H9 (cell line): ENCODE measurements at places on chromosomes 12 and 14. TPM values are rescaled to one million over a fixed set of nuclear protein-coding genes. Genes with fewer than 3 reads are reported as not detected.

DNA sequence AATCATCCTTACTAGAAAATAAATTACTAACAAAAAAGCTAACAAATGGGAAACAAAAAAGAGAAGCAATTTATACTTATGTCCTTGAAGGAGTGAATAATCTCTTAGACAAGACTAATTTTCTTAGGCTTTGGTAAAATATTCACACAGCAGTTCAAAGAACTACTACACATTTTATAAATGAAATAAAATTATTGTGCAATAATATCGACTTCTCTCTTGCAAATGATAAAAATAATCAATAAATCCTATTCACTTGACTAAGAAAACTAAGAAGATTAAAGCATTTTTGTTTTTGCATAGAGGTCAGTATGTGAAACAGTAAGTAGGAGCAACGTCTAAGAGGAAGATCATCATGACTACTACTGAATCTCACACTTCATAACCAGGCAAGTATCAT, 82.0 kb downstream of the EML5 start:
- H3K4me1 ChIP-seq: no peaks in the 10 kb centered on the region
- no peak overlapping the region for H3K4me3 ChIP-seq
- no peak overlapping the region for H3K27ac ChIP-seq
- H3K36me3 ChIP-seq: no peaks in the 10 kb centered on the region

GRCh38 chr12:97573901-97574300, 111.3 kb downstream of the RMST start:
- no peak overlapping the region for H3K4me3 ChIP-seq
- no peak overlapping the region for H3K27ac ChIP-seq
- DNase-seq: no peak
- no peaks in the 10 kb centered on the region for H3K36me3 ChIP-seq
- no peaks in the 10 kb centered on the region for H3K4me1 ChIP-seq
- H3K27me3 ChIP-seq: no peaks in the 10 kb centered on the region

GRCh38 chr14:52422650-52423356, 108.7 kb downstream of the PTGER2 start:
- no peak overlapping the region for H3K27ac ChIP-seq
- no peaks in the 10 kb centered on the region for H3K4me1 ChIP-seq
- no peaks in the 10 kb centered on the region for H3K36me3 ChIP-seq
- no peak overlapping the region for H3K4me3 ChIP-seq
- DNase-seq: no peak

DNA sequence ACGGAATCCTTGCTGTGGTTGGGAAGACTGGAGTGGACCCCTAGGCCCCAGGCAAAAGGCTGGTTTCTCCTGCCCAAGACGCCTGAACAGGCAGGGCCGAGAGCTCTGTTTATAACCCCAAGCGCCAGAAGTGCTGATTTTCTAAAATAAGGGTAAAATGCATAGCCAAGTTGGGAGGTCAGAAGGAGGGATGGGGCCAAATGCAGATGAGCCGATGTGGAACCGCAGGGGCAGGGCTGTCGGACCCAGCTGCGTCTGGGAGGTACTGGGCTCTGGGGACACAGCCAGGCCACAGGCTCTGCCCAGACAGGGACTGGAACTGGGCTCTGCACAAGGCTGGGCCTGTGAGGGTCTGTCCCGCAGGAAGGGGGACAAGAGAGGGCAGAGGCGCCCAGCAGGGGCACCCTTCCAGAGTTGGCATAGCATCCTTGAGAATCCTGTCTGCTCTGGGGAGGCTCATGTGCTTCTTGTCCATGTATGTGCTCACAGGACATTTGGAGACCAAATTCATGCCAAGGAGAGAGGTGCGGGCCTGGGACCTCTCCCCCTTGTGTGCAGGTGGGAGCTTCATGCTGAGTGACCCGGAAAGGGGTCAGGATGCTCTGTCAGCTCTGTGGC, 49.1 kb downstream of the JAG2 start:
- H3K27me3 ChIP-seq: no peaks in the 10 kb centered on the region
- no peaks in the 10 kb centered on the region for H3K4me1 ChIP-seq
- no peak overlapping the region for H3K4me3 ChIP-seq
- H3K36me3 ChIP-seq: no peaks in the 10 kb centered on the region; the same call in 1 of the 2 replicates

DNA sequence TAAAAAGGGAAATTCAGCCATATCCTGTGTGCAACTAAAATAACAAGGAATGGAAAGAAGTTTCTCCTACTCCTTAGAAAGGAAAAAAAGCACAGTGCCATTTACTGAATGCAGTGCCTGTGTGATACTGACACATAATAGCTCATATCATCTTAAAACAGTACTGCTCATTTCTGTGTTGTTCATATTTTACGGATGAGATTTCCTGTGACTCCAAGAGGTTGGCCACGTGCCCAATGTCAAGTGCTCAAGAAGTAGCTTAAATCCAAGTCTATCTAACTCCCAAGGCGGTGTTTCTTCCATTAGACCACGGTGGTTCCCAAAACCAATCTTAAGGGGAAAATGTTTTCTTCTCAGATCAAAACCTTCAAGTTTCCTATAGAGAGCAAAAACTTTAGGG, 20.0 kb downstream of the MAP3K9 start:
- DNase-seq: no peak
- no peak overlapping the region for H3K4me3 ChIP-seq
- H3K27ac ChIP-seq: no peak overlapping the region
- H3K4me1 ChIP-seq: no peaks in the 10 kb centered on the region
- H3K27me3 ChIP-seq: no peaks in the 10 kb centered on the region

DNA sequence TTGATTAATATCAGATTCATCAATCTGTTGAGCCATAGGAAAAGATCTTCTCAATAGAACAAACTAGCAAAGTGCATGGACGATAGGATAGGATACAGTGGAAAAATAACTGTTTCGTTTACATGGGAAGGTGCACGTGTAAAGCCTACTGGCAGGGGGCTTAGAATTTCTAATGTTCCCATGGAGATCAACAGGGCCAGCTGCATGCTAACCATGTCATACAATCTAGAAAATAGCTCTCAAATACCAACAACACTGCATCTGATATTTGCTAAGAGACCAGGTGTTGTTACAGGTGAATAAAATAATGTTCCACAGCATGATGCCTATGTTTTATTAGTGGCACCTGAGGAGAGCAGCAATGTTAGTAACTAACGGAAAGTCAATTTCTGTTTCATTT, 72.5 kb downstream of the ACSS3 start:
- 0 out of 2 replicates have a peak, but pooled peaks cover 2% of the 10 kb centered on the region for H3K36me3 ChIP-seq
- no peaks in the 10 kb centered on the region for H3K4me1 ChIP-seq
- H3K4me3 ChIP-seq: no peak overlapping the region
- no peaks in the 10 kb centered on the region for H3K27me3 ChIP-seq
- H3K27ac ChIP-seq: no peak overlapping the region
- DNase-seq: no peak

- H3K36me3 ChIP-seq: no peaks in the 10 kb centered on the region
- DNase-seq: no peak
- H3K4me1 ChIP-seq: no peaks in the 10 kb centered on the region
- H3K27ac ChIP-seq: no peak overlapping the region
- no peak overlapping the region for H3K4me3 ChIP-seq
These were observed 556.5 kb downstream of the LRFN5 start for GRCh38 chr14:42163136-42163535.

- H3K4me1 ChIP-seq: no peaks in the 10 kb centered on the region
- H3K27me3 ChIP-seq: no peaks in the 10 kb centered on the region
- no peak overlapping the region for H3K4me3 ChIP-seq
These were observed 5.2 kb downstream of the MTERF2 start for GRCh38 chr12:106981788-106982187.

DNA sequence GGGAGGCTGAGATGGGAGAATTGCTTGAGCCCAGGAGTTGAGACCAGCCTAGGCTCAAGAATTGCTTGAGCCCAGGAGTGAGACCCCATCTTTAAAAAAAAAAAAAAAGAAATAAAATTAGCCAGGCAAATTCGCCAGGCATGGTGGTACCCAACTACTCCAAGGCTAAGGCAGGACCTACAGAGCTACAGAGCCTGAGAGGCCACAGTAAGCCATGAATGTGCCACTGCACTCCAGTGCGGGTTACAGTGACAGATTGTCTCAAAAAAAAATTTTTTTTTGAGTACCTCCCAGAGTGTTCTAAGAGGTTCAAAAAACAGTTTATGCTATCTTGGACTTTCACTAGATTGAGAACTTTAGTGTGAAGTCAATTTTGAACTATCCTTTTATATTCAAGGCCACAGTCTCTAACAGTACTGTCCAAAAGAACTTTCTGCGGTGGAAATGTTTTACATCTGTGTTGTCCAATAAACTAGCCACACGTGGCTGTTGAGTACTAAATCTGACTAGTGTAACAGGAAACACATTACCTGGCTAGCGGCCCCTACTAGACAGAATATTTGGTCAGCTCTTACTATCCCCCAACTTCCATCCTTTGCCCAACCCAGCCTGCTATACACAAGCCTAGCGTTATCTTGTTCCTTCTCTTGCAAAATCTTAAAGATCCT, 2.4 kb downstream of the RPL36AL start:
- H3K36me3 ChIP-seq: peaks cover 28% of the 10 kb centered on the region
- no peak overlapping the region for H3K4me3 ChIP-seq
- H3K27me3 ChIP-seq: no peaks in the 10 kb centered on the region
- no peak overlapping the region for H3K27ac ChIP-seq
- H3K4me1 ChIP-seq: peaks cover 4% of the 10 kb centered on the region; the same call in 1 of the 2 replicates
- no peak for DNase-seq

DNA sequence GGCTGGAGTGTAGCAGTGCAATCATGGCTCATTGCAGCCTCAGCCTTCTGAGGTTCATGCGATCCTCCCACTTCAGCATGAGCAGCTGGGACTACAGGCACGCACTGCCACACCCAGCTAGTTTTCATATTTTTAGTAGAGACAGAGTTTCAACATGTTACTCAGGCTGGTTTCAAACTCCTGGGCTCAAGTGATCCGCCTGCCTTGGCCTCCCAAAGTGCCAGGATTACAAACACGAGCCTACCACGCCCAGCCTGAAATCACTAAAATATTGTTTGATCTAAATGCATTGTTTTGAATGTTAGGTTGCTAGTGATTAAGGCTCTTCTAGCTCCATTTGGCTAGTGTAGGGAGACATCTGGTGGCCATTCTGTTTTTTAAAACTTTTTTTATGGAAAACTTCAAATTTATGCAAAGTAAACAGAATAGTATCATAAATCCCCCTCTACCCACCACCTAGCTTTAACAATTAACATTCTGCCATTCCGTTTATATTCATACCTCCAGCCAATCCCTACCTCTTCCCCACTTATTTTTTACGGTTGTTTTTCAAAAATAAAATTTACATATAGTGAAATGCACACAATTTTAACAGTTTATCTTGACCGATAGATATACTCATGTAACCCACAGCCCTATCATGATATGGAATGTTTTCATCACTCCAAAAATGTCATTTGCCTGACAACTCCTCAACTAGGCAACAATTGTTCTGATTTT, 37.8 kb downstream of the MYO1H start:
- no peaks in the 10 kb centered on the region for H3K27me3 ChIP-seq
- H3K4me1 ChIP-seq: no peaks in the 10 kb centered on the region
- H3K4me3 ChIP-seq: no peak overlapping the region

DNA sequence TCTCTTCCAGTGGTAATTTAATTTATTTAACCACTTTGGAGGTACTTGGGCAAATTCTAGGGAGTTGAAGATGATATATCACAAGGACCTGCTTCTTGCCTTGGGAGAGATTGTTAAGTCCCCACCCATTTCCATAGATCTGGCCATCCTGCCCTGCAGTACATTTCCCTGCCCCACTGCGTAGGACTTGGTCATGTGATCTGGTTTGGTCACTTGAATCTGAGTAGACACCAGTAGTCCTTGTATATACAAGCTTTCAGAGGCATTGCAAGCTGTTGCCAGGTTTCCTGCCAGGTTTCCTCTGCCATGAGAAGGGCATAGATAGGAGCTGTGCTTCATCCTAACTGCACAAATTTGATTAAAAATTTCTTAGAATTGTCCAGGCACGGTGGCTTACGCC, 200.0 kb downstream of the ADAMTS20 start:
- H3K27ac ChIP-seq: no peak overlapping the region
- no peaks in the 10 kb centered on the region for H3K4me1 ChIP-seq
- H3K4me3 ChIP-seq: no peak overlapping the region
- no peak for DNase-seq
- H3K36me3 ChIP-seq: peaks cover 3% of the 10 kb centered on the region; the same call in 1 of the 3 replicates

DNA sequence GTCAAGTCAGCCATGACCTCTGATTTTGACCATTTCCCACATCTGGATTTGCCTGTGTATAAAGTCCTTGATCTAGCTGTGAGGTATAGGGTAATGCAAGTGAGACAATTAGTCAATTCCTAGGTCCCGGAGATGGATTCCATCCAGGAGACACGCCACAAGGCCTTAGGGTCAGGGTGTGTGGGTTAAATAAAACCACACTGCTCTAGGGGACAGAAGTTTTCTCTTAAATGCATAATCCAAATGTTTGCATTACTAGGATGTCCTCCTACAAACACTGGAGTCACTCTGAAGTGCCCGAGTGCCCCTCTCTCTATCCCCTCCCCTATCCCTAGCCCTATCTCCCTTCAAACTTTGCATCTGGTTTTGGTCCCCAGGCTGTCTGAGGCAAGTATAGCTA, 26.8 kb downstream of the LRIG3 start:
- no peak overlapping the region for H3K4me3 ChIP-seq
- H3K27ac ChIP-seq: no peak overlapping the region
- no peak for DNase-seq
- no peaks in the 10 kb centered on the region; the same call in 1 of the 2 replicates for H3K4me1 ChIP-seq
- H3K27me3 ChIP-seq: no peaks in the 10 kb centered on the region

DNA sequence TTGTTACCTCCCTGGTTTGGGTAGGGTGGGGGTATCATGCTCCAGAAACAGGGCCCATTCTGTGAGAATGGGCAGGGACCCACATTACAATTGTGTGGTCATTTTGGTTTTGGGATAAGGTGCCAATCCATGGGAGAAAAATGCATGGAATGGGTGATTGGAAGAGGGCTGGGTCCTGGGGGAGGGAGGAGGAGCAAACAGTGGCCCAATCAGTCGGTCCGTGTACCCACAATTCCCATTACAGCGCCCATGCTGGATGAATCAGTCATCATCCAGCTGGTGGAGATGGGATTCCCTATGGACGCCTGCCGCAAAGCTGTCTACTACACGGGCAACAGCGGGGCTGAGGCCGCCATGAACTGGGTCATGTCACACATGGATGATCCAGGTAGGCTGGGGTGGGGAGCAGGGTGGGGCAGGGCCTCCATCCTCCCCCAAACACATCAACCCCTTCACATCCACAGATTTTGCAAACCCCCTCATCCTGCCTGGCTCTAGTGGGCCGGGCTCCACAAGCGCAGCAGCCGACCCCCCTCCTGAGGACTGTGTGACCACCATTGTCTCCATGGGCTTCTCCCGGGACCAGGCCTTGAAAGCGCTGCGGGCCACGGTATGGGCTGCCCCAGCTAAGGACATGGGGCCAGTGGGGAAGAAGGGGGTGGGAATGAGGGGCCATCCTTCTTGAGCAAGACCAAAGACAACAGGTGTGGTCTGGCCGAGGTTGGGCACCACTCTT, 3.6 kb upstream of the TPI1 start:
- no peak overlapping the region for H3K27ac ChIP-seq
- peaks cover 71% of the 10 kb centered on the region for H3K36me3 ChIP-seq
- no peak for DNase-seq
- no peaks in the 10 kb centered on the region for H3K27me3 ChIP-seq

Gene KRT74
- total RNA-seq: not detected in 2 replicates

Gene ADAMTS20
- total RNA-seq: 2.1 and 2.7 TPM in 2 replicates

Gene FAR2
- 17.9 and 22.1 TPM in 2 replicates for total RNA-seq

Gene ASIC1
- total RNA-seq: 3.9 and 4.0 TPM in 2 replicates

Gene METTL25
- 10.9 and 11.6 TPM in 2 replicates for total RNA-seq

Gene HCAR1
- 0.07 TPM in 2 replicates for total RNA-seq

Gene CYP27B1
- 6.1 and 6.5 TPM in 2 replicates for total RNA-seq

Gene ST8SIA1
- total RNA-seq: 0.18 TPM in 1 of 2 replicates, not detected in the other

Gene KRT4
- not detected in 2 replicates for total RNA-seq

Gene SP1
- 76.4 and 76.8 TPM in 2 replicates for total RNA-seq

Gene CINP
- 39.3 and 39.5 TPM in 2 replicates for total RNA-seq

Gene KRT83
- total RNA-seq: not detected in 2 replicates

Gene NPFF
- total RNA-seq: not detected in 2 replicates

Gene BHLHE41
- 0.33 and 0.90 TPM in 2 replicates for total RNA-seq

Gene EPYC
- not detected in 2 replicates for total RNA-seq

Gene MYO1H
- total RNA-seq: 0.11 and 0.26 TPM in 2 replicates
